ENCODE measurements at places on chromosomes 4 and X. TPM values are rescaled to one million over a fixed set of nuclear protein-coding genes. Genes with fewer than 3 reads are reported as not detected.

The SPP1 gene
- total RNA-seq = 55.5 TPM

The LDB2 gene
- total RNA-seq = 74.0 TPM

- no peak overlapping the region for H3K27ac ChIP-seq
- H3K27me3 ChIP-seq = no peaks in the 10 kb centered on the region
- H3K4me3 ChIP-seq = no peak overlapping the region
- H3K4me1 ChIP-seq = no peaks in the 10 kb centered on the region
- H3K36me3 ChIP-seq = no peaks in the 10 kb centered on the region
- DNase-seq = peak; percentile 6
Measured at GRCh38 chrX:44816367-44816766, 27.5 kb upstream of the DUSP21 start.

GRCh38 chr4:23930750-23931488 is 41.1 kb upstream of the PPARGC1A start:
- H3K27me3 ChIP-seq = no peaks in the 10 kb centered on the region
- no peak overlapping the region for H3K4me3 ChIP-seq
- no peaks in the 10 kb centered on the region for H3K36me3 ChIP-seq
- H3K4me1 ChIP-seq = peaks cover 6% of the 10 kb centered on the region
- no peak overlapping the region for H3K27ac ChIP-seq

DNA sequence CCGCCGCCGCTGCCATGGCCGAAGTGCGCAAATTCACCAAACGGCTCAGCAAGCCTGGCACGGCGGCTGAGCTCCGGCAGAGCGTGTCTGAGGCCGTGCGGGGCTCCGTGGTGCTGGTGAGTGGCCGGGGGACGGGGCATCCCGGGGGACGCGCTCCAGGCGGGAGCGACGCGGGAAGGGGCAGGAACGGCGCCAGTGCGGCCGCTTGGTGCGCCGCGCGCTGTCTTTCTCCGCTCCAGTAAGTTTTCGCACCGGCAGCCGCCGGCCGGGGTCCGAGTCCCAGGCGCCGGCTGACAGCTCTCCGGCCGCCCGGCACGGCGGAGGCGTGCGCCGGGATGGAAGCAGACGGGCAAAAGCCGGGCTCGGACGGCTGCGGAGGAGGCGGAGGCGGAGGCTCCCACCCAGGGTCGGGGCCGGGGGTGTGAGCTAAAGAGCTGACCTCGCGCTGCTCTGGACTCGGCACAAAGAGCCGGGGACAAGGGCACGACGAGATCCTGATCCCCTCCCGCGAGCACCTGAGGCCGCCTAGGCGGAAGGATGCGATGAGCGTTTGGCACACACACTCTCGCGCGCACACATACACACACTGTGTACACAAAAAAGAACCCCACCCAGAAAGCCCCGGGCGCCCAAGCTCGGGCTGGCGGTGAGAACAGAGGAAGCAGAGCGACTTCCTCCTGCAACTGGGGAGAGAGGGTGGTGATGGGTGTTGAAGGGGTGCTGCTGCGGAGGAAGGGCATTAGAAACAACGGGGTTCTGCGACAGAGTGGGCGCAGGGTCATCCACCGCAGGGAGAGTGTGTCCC is 545 bp downstream of the DOCK11 start:
- H3K4me3 ChIP-seq = peak overlapping the region; percentile 69
- DNase-seq = peak; percentile 80
- no peaks in the 10 kb centered on the region for H3K27me3 ChIP-seq
- H3K4me1 ChIP-seq = no peaks in the 10 kb centered on the region
- no peaks in the 10 kb centered on the region for H3K36me3 ChIP-seq

- H3K4me1 ChIP-seq = no peaks in the 10 kb centered on the region
- no peaks in the 10 kb centered on the region for H3K36me3 ChIP-seq
- DNase-seq = no peak
Measured at GRCh38 chr4:87559090-87559837, 30.1 kb upstream of the SPARCL1 start.

DNA sequence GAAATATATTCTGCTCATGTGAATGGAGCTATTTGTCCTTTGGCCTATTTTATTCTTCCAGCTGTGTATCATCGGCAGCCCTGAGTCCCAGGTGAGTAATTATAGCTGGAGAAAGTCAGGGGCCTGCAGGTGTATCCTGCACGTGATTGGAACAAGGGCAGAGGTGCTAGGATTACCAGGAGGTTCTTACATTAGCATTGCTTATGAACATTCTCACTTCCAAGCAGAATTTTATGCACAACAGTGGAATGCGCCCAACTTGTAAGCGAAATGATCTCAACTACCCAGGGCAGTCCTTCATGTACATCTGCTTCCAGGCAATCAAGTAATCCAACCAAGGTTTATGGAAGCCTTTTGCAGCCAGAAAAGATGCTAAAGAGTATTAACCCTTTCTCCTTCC is 68.9 kb upstream of the NRK start:
- H3K4me3 ChIP-seq = no peak overlapping the region
- DNase-seq = no peak
- H3K36me3 ChIP-seq = no peaks in the 10 kb centered on the region
- peaks cover 3% of the 10 kb centered on the region for H3K27me3 ChIP-seq
- no peaks in the 10 kb centered on the region for H3K4me1 ChIP-seq
- no peak overlapping the region for H3K27ac ChIP-seq

- H3K4me1 ChIP-seq = peaks cover 3% of the 10 kb centered on the region
- H3K27me3 ChIP-seq = no peaks in the 10 kb centered on the region
- DNase-seq = no peak
- H3K36me3 ChIP-seq = no peaks in the 10 kb centered on the region
Measured at GRCh38 chr4:113593400-113594230, 167.9 kb downstream of the CAMK2D start.

DNA sequence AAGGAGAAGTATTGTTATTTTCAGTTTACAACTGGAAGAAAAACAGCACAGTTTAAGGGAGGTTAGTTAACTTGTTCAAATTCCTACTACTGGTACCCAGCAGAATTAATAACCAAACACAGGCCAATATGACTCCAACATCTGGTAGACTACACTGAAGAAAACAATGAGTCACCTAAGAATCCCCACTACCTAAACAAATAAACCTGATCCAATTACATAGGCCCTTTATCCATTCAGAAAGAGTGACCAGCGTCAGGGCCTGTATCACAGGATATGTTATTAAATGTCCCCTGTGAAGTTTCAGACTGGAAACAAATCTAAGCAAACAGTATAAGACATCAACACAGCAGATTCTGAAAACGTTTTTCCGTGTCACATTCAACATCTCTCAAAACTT is 492.5 kb upstream of the INTU start:
- no peaks in the 10 kb centered on the region for H3K4me1 ChIP-seq
- no peaks in the 10 kb centered on the region for H3K36me3 ChIP-seq
- H3K27ac ChIP-seq = no peak overlapping the region
- no peak for DNase-seq
- no peak overlapping the region for H3K4me3 ChIP-seq

DNA sequence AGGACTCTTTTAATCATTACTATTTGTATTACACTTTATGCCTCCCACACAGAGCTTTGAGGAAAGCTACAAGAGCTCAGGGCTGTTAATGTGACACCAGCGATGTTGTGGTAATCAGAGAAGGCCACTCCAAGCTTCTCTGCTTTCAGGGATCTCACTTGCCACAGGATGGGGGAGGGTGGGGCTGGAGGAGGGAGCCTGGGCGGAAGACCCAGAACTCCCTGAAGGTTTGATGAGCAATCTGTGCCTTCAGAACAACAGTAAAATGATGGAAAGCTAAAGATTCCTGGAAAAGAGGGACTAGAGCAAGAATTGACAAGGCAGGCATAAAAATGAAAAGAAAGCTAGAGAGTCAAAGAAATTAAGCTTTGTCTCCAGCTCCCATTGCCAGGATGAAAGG is 75.6 kb downstream of the MAML3 start:
- no peaks in the 10 kb centered on the region for H3K4me1 ChIP-seq
- no peaks in the 10 kb centered on the region for H3K27me3 ChIP-seq
- H3K27ac ChIP-seq = no peak overlapping the region
- DNase-seq = no peak
